ENCODE measurements at places on chromosomes 2 and 18.
A peak's percentile ranks its signal among the peaks of the same experiment; 100 is the strongest.

DNA sequence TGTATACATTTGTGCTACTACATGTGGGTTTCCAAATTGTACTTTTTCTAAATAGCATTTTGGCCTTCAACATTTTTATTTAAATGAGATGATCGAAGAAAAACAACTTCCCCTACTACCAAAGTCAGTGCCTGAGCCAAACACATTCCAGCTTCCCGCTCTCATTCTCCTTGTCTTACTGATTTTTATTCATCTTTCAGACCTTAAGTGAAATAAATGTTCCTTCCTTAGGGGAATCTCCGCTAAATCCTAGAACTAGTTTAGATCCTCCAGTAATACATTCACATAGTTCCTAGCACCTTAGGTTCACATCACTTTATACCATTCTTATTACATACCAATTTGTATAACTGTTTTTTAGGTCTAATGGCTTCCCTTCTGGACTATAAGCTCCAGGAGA is 122.3 kb upstream of the COL3A1 start:
- DNase-seq = no peak

DNA sequence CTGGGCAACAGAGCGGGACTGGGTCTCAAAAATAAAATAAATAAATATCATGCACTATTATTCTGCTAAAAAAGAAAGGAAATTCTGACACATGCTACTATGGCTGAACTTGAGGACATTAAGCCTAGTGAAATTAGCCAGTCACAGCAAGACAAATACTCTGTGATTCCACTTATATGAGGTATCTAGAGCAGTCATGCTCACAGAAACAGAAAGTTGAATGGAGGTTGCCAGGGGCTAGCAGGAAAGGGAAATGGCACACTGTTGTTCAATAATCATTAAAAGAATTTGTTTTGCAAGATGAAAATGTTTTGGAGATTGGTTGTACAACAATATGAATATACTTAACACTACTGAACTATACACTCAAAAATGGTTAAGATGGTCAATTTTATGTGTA is 60.8 kb downstream of the NCKAP1 start:
- no peak for DNase-seq

GRCh38 chr2:202035089-202035940 is 1.7 kb downstream of the FZD7 start:
- DNase-seq = peak; percentile 29

DNA sequence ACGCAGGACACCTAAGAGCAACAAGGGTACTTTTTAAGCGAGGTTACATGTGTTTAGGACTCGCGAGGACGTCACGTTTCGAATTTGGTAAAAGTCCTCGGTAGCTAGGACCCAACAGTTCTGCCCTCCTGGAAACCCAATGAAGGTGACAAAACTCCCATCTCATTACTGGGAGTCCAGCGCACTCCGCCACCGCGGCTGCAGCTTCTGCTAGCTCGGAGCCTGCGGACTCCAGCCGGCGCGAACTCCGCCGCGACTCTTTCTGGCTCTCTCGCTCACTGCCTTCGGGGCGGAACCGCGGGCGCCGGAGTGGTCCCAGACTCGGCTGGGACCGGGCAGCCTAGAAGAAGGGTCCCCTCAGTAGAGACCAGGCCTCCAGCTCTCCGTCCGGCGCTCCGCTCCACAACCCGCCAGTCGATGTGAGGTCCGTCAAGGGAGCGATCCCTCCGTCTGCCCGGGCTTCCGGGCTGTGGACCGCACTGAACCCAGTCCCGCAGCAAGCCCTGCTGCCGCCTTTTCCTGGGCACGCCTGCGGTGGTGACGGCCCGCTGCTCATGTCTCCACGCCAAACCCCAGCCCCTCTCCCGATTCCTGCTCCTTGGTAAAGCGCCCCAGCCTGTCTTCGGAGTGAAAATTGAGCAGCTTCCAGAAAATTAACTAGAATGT is 3.0 kb upstream of the OSR1 start:
- no peak for DNase-seq

- DNase-seq = no peak
Measured at GRCh38 chr2:140589696-140590095, 1541.1 kb downstream of the LRP1B start.

- no peak for DNase-seq
Measured at GRCh38 chr2:223688094-223688835, 86.1 kb upstream of the SCG2 start.

DNA sequence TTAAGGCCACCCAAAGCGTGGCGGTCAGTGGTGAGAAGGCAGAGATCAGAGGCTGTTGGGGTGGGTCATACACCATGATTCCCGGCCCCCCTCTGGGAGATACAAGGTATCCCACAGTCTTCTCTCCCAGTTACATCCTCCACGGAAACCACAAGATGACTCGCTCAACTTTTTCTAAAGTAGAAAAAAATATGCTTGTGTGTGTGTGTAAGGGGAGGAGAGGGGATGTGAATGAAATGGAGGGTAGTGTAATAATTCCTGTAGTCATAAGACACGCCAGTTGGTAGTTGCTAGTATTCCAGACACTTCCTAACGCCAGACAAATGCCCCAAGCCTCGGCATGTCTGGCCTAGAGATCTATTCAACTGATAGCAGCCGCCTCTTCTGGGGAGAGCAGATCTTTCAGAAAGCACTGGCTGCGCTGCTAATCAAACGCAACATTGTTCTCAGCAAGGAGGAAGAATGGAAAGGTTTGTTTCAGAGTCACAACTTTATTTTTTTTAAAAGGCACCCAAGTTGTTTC is 143.5 kb downstream of the TGIF1 start:
- DNase-seq = peak; percentile 32

- no peak for DNase-seq
Measured at GRCh38 chr2:150143087-150143536, 344.4 kb downstream of the RND3 start.

DNA sequence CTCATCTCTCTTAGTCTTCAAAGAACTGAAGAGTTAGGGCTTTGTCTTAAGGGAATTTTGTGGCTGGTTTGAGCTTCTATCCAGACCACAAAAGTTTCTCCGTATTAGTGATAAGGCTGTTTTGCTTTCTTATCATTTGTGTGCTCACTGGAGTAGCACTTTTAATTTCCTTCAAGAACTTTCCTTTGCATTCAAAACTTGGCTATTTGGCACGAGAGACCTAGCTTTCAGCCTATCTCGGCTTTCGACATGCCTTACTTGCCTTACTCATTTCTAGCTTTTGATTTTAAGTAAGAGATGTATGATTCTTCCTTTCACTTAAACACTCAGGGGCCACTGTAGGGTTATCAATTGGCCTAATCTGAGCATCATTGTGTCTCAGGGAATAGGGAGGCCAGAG is 29.9 kb downstream of the HDHD2 start:
- DNase-seq = no peak

- DNase-seq = no peak
Measured at GRCh38 chr2:53544871-53545558, 222.6 kb upstream of the CHAC2 start.

DNA sequence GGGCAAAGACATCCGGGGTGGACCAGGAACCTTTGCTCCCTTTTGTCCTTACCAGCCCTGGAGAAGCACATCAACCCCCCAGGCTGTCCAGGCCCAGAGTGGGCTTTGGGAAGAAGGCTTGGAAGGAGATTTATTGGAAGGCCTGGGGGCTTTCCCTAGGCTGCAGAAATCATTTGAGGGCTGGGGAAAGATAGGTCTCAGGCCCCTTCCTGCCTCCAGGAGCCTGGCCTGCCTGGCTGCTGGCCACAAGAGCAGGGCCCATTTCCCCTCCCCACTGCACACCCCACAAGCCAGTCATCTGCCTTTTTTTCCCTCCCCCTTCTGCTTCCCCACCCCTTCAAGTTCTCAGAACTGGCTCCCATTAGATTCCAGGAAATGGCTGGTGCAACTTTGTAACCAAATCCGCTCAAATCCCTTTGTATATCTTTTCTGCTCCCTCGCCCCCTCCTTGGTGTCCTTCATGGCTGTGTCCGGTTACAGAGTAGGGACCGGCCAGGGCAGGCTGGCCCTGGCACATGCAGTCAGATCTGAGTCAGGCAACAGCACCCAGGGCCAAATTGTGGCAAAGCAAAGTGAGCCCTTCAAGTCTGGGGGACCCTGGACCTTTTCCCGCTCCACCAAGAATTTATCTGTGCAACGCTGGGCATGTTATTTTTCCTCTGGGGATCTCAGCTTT is 20.8 kb upstream of the TNP1 start:
- peak; percentile 59 for DNase-seq

GRCh38 chr18:50820901-50821520 is 1.2 kb upstream of the MRO start:
- no peak for DNase-seq

DNA sequence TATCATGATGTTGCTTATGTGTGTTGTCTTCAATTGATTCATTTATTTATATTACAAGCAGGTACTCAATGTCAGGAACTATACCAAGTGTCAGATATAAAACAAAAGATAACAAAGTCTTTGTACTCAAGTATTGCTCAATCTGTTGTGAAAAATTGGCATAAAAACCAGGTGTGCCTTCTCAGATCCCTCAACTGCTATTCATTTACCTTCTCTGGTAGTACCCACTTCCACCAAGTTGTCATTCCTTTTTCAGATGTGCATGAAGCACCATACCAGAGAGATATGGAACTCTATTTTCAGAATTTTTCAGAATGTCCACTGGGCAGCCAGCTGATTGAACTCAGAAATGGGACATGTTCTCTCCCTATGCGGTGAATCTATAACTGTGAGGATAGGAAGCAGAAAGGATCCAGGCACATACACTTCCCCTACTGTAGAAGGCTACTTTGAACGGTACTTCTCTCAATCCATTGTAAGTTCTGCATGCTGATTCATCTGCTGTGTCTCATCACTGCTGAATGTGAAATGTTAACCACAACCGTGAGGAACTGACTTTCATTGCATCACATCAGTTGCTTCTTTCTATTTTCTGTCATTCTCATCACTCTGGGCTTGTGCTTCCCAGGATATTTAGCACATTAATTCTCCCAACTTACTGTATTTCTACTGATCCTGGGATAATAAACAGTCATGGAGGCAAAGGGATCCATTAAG is 1621.3 kb downstream of the SUCLG1 start:
- DNase-seq = no peak

- no peak for DNase-seq
Measured at GRCh38 chr2:60450488-60450887, 103.0 kb downstream of the BCL11A start.

DNA sequence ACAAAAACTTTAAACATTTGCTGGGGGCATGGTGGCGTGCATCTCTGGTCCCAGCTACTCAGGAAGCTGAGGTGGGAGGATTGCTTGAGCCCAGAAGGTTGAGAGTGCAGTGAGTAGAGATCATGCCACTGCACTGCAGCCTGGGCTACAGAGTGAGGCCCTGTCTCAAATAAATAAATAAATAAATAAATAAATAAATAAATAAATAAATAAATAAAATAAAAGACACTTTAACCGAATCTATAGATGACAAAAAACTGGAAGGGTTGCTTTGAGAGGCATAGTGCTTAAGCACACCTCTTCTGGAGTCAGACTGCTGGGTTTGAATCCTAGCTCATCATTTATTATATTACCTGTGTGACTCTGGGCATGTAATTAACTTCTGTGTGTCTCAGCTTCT is 21.2 kb upstream of the CHN1 start:
- no peak for DNase-seq

GRCh38 chr2:105873281-105873680 is 128.6 kb downstream of the NCK2 start:
- no peak for DNase-seq

DNA sequence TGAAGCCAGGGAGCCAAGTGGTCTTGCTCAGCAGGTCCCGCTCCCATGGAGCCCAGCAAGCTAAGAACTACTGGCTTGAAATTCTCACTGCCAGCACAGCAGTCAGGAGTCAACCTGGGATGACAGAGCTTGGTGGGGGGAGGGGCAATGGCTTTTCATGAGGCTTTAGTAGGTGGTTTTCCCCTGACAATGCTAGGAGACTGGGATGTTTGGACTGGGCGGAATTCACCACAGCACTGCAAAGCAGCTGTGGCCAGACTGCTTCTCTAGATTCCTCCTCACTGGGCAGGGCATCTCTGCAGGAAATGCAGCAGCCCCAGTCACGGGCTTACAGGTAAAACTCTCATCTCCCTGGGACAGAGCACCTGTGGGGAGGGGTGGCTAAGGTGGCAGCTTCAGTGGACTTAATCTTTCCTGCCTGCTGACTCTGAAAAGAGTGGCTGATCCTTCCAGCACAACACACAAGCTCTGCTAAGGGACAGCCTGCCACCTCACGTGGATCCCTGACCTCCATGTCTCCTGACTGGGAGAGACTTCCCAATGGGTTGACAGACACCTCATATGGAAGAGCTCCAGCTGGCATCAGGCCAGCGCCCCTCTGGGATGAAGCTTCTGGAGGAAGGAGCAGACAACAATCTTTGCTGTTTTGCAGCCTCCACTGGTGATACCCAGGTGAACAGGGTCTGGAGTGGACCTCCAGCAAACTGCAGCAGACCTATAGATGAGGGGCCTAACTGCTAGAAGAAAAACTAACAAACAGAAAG is 349.7 kb upstream of the ST6GAL2 start:
- DNase-seq = no peak

DNA sequence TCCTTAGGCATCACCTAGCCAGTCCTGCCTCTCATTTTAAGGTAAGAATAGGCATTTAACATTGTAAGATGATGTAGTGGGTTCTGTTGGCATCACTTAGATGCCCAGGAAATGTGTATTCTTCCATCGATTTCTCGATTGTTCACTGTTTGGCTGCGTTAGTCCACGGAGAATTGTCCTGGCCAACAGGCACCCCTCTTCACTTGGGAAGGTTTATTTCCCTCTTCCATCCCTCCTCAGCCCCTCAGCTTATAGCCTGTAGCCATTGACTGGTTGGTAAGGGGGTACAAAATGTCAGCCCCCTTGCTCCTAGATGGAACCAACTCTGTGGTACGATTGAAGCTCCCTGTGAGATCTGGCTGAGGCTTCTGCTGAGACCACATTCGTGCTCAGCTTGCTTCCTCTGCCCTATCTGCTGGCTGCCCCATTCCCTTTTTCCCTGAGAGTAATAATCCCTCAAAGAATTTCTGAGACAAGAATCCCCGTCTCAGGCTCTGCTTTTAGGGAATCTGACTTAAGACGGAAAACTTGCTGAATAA is 43.4 kb downstream of the PLEKHA3 start:
- DNase-seq = no peak
